ENCODE measurements at places on chromosomes 3 and 15.

DNA sequence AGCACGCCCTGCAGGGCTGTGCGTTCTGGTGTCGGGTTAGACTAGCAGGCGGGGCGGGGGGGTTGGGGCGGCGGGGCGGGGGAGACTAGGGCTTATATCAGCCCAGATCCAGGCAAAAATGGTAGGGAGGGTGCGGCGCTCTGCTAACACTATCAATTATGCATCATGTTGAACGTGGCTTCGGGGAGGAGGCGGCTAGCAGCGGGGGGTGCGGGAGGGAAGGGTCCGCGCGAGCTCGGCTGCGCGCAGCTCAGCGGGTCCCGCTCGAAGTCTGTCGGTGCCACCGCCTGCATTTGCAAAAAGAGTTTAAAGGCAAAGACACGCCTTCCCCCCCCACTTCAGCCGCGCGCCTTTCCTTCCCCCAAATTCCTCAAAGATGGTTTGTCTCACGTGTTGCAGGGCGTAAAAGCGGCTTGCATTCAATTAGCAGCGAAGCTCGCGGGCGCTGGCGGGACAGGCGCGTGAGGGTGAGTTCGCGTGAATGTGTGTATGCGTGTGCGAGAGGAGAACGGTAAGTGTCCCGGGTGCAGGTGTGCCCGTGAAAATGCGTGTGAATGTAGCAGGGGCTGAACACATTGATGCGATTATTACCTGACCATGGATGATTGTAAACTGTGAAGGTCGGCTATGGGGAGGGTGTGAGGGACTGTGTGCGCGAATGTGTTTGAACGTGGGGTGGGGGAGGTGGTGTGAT is at the start of gene ISLR2:
ISLR2 (plus strand) TSS at position 432 of the 694 bp plus-strand sequence. CDS start 2,169 bp downstream, outside the sequence.
- DNase-seq = no peak

- DNase-seq = no peak
Observed at GRCh38 chr3:72114773-72115172, 329.8 kb upstream of the PROK2 start.

- no peak for DNase-seq
Observed at GRCh38 chr3:160725338-160725737, 30.7 kb upstream of the PPM1L start.

DNA sequence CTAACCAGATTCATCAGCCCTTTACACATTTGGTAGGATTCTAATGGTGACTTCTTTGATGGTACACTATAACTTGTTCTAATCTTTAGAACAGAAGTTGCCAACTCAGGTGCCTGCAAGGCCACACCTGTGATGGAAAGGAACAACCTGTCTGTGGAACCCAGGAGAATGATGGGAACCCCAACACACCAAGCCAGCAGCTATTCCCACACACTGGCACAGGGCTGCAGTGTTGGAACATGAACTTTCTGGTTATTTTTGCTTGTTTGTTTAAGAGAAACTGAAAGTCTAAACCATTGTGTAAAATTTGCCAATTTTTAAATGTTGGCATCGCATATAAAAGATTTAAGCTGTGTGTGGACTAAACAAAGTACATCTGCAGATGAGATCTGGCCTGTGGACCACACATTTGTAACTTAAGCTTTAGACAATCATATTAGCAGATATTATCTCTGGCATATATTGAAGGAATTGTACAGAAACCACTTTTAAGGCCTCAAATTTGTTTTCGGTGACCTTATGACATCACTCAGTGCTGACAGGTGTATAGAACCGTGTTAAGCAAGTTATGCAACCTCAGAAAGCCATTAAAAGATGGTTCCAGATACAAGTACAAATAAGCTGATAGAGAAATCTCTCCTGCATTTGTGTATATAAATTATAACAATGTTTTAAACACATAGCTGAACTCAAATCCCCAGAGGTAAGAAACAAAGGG is 242.9 kb downstream of the SLC9A9 start:
- DNase-seq = no peak

DNA sequence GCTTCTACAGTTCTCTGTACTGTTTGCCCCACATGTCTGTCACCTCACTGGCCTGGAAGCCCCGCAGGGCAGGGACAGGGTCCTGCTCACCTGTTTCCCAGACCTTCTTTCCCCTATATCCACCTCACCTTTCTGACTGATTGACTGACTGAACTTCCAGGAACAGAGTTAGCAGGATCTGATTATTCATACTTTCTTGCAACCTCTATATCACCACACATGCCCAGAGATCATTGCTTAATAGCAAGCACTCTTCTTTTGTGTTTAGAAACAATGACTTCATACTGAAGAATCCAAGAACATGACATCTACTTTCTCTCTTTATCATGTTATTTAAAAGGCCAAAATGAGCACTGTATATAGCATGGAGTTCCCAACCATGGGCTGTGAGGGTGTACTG is 18.0 kb upstream of the CLEC3B start:
- DNase-seq = no peak

- no peak for DNase-seq
Observed at GRCh38 chr3:171828902-171829770, 14.0 kb upstream of the TMEM212 start.

GRCh38 chr3:48352546-48352945 is 19.1 kb upstream of the SPINK8 start:
- no peak for DNase-seq

DNA sequence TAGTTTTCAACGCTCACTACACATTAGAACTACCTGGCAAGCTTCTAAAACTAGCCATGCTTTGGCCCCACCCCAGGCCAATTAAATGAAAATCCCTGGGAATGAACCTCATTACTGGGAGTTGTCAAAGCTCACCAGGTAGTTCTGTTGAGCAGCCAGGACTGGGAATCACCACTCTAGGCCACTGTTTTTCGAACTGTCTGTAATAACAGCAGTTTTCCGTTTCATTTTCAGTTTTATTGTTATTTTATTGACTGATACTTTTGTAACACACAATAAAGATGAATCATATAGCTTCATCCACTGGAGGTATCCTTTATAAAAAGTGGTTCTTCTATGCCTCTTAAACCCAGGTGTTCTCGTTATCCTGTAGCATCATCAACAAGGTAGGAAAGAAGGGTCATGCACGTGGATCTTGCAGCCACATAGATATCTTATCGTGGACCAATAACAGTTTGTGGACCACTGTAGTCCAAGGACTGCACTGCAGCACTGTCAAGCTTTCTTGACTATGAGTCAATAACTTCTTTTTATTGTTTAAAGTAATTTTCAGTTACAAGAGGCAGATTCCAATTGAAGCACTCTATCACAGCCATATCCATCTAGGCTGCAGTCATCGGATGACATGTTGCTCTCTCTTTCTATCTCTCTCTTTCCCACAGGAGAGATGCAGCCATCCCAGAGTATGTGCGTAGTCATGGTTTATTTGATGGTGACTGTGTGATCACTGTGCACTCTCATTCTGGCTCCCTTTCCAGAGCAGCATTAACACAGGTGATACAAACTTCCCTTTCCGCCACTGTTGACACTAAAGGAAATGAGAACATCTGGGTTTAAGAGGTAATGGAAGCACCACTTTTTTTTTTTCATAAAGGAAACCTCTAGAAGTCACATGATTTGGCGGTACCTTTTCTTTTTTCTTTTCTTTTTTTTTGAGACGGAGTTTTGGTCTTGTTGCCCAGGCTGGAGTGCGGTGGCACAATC is 39.0 kb upstream of the BLM start:
- no peak for DNase-seq

- no peak for DNase-seq
Observed at GRCh38 chr3:42728668-42729364, 26.2 kb upstream of the HHATL start.

GRCh38 chr3:193129607-193130006 is 111.4 kb upstream of the PLAAT1 start:
- no peak for DNase-seq

DNA sequence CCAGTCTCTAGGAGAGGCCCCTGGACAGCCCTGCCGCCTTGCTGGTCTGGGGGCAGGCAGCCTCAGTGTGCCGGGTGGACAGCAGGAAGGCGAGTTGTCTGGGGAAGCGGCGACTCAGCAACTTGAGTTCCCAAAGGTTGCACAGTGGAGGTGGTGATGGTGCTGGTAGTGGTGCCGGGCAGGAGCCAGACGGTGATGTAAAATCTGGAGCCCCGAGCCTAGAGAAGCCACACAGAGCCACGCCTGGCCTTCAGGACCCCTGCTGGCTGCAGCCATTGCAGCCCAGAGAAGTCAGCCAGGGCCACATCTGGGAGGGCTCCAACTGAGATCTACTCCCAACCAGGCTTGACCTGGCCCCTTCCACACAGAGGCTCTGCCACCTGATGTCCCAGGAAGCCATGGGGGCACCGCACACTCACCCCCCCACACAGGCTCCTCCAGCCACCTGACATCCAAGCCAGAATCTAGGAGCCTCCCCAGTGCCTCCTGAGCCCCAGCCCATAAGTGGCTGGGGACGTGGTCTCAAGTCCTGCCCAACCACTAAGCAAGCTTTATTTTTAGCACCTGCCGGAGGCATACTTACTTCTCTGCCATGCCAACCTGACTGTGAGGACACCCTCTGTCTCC is 8.8 kb downstream of the C3orf22 start:
- DNase-seq = no peak

GRCh38 chr3:158953131-158953530 is 151.3 kb downstream of the MFSD1 start:
- DNase-seq = no peak

- DNase-seq = no peak
Observed at GRCh38 chr3:197338586-197338985, 40.2 kb upstream of the DLG1 start.

DNA sequence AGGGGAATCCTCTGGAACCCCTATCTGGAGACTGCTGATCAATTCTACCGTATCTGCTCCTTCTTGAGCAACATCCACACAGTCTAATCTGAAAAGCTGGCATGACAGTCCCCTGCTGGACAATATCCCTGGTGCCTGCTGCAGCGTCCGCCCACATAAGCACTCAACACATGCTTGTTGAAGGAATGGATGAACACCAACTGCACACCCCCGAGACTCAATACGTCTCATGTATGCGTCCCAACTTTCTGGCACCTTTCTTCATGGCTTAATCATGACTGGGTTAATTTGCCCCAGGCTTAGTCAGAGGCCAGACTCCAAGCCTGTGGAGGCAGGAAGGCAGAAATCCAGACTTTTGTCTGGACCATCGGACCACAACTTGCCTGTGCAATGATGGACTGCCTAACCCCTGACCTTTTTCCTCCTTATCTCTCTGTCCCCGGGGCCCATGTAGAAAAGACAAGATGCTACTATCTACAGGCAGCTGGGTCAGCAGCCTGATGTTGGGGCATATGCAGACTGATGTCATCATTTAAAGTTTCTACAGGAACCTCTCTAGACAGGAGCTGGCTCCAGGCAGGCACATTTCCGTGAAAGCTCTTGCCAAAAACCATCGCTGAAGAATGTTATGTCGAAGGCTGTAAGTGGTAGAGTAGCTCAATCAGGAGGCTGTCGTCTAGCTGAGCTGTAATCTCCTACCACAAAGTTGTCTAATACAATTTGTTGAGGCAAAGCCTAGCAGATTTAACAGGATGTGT is 114.1 kb upstream of the TPM1 start:
- no peak for DNase-seq

DNA sequence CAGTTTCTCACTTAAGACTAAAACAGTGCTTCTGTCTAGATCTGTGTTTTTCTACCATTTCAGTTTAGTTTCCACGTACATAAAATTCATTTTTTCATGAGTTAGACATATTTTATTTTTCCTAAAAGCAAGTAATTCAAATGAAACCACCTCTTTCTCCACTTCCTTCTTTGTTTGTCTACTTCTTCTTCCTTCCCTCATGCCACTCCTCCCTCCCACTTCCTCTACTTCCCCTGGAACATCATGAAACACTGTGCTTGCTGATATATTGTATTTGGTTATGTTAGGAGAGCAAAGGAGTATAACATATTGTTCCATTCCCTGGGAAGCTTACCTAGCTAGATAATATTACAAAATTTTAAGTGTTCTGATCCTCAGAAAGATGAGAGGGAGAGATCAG is 36.7 kb upstream of the GOLGA8B start:
- DNase-seq = no peak

DNA sequence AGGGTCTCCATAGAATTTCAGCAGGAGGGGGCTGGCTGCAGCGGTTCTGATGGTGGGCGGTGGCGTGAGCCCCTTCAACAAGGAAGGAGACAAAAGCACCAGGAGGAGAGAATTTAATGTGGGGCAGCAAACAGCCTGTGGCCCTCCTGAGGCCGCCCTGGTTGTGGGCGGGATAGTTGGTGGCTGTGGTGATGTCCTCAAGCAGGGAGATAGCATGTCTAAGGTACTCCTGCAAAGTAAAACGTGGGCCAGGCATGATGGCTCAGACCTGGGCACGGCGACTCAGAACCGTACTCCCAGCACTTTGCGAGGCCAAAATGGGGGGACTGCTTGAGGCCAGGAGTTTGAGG is 94.0 kb downstream of the LRRK1 start:
- DNase-seq = no peak

DNA sequence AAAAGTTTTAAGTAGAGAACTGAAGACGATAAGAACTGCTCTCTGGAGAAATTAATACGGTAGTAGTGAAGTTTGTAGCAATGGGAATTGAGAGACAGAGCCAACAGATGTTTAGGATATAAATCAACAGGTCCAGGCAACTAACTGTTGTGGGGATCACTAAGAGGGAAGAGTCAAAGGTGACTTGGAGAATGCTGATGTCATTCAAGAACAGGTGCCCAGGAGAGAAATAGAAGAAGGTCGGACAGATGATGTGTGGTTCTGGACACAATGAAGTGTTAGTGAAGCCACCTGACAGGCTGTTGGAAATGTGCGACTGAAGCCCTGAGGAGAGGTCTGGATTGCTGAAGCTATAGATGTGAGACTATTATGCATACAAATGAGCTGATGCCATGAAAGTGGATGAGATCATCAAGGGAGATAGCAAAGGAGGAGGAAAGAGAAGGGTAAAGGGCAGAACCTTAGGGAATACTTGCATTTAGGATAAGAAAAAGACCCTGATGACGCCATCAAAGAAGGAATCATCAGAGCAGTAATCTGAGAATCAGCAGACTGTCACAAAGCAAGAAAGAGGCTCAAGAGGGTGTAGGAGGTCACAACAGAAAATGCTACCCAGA is 183.7 kb downstream of the FRMD5 start:
- DNase-seq = no peak

DNA sequence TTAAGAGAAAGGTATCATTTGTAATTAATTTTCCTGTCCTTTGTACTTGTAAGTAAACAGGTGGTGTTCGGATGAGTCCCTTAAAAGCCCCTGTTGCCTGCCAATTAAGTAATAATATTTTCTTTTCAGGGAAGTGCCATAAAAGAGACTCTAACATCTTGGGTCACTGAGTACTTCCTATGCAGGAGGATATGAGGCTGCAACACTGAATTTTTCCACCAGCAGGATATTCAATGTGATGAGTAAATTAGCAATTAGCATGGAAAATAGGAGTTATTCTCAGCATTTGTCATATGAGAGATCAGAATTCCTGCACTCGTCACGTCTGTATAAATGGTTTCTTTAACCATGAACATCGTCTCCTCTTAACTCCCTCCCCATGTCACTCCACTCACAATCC is 45.4 kb downstream of the WWTR1 start:
- no peak for DNase-seq

DNA sequence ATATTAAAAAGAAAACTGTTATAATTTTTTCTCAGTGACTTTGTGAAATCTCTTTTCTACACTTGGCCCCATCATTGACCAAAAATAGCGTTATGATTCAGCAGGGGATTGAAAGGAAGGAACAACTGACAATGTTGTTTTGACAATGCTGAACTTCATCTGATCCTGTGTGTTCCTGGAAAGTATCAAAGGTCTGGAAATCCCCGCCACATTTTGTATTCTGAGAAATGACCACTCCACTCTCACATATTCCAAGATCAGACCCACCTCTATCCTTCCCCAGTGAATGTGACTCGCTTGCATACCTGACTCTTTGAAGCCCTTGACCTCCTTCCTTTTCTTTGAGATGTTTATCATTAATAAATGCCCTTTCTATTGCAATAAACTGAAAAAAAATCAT is 9.7 kb upstream of the RIOX2 start:
- DNase-seq = no peak

GRCh38 chr3:45939341-45939771 is 3.9 kb upstream of the CXCR6 start:
- no peak for DNase-seq

All from GM18507 (cell line).